ENCODE measurements at places on chromosomes 5 and 9. TPM values are rescaled to one million over a fixed set of nuclear protein-coding genes. Genes with fewer than 3 reads are reported as not detected.

GEMIN5 gene
- 14.3 TPM for total RNA-seq

GRCh38 chr9:104775574-104775936 is 11.6 kb downstream of the NIPSNAP3B start:
- no peak for DNase-seq

SOHLH1 gene
- not detected for total RNA-seq

ACOT12 gene
- not detected for total RNA-seq

DNA sequence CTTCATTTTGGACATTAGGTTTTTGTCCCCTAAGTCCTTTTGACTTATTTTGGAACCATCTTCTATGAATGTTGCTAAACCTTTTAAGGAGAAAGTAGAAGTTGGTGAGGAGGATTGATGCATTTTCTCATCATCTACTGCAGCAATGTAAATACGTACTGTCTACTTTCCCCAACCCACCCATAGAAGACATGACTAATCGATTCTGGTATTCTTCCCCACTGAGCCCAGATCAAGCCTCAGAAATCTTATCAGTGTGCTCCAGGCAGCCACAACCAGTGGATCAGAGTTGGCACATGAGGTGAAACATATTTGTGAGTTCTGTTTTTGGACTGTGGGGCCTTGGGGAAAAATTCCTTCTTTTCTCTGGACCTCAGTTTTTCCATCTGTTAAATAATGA is 57.7 kb downstream of the FGF18 start:
- no peak for DNase-seq
